Stimulated activated CD4-positive, alpha-beta T cell treated with anti-CD3 and anti-CD28 coated beads, Interleukin-12 subunit alpha, Interleukin-12 subunit beta, amount 100 ng/mL, for 24 hours (primary cell): ENCODE measurements at places on chromosomes 6 and 20.

- DNase-seq: peak; percentile 34
These were observed 158.2 kb downstream of the ZMYND8 start for GRCh38 chr20:47198254-47198671.

DNA sequence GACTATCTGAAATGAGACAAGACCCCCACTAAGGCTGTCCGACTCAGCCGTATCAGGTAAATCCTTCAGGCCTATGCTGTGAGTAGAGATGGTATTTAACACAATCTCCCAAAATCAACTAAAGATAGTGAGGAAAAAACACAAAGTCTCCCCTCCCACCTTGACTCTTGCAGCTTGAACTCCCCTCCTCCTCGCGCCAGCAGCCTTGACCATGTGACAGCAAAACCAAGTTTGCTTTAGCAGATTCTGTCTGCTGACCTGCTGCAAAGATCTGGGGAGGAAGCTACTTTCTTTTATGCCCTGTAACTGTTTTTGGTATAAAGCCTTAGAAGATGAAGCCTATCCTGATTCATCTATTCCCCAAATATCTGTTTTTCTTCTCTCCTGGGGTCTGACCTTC, 509.5 kb downstream of the CDH26 start:
- DNase-seq: no peak

- no peak for DNase-seq
These were observed 32.7 kb downstream of the CEBPB start for GRCh38 chr20:50223039-50224005.

DNA sequence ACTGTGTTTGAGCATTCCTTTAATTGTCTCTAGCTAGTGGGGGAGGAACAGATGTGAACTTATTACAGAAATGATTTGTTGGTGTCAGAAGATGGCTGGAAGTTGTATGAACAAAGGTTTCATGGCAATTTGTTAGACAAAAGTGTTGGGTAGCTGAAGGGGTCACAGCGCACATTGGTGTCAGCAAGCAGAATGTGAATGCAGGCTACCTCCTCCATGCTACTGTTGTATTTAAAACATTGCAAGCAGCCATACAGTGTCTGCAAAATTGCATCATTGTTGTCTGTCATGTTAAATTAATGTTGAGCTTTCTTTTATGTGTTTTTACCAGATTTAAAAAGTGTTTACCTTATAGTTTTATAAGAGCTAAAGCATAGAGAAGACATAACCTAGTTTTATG, 6.2 kb downstream of the LRRC1 start:
- DNase-seq: no peak

- DNase-seq: no peak
These were observed 31.5 kb downstream of the KDM1B start for GRCh38 chr6:18186540-18187250.

GRCh38 chr6:47992809-47993208, 118.2 kb downstream of the PTCHD4 start:
- DNase-seq: no peak

DNA sequence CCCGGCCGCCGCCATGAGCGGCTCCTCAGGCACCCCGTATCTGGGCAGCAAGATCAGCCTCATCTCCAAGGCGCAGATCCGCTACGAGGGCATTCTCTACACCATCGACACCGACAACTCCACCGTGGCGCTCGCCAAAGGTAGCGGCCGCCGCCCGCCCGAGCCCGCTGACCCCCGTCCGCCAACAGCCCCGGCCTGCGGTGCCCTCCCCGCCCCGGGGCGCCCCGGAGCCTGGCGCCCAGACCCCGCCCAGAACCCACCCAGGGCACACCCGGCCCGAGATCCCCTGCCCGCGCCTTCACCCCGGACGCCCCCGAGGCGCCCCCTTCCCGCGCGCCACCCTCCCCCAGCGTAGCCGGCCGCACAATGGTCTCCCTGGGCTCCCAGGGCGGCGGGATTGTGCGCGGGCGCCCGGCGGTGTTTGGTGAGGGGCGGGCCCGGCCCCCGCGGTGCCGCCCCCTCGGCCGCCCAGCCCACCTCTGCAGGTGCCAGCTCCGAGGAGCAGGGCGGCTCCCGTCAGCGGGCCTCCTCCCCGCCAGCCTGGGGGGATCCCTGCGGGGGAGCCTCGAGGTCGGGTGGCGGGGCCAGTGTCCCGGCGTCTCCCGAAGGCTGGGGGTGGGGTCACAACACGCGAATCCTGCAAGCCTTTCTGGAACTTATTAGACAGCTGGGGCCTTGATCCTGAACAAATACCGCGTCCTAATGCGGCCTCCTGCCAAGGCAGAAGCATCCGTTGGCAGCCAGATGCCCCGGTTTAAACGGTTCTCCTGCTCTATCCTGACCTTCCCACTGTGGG, 577 bp downstream of the LSM14B start:
- no peak for DNase-seq

DNA sequence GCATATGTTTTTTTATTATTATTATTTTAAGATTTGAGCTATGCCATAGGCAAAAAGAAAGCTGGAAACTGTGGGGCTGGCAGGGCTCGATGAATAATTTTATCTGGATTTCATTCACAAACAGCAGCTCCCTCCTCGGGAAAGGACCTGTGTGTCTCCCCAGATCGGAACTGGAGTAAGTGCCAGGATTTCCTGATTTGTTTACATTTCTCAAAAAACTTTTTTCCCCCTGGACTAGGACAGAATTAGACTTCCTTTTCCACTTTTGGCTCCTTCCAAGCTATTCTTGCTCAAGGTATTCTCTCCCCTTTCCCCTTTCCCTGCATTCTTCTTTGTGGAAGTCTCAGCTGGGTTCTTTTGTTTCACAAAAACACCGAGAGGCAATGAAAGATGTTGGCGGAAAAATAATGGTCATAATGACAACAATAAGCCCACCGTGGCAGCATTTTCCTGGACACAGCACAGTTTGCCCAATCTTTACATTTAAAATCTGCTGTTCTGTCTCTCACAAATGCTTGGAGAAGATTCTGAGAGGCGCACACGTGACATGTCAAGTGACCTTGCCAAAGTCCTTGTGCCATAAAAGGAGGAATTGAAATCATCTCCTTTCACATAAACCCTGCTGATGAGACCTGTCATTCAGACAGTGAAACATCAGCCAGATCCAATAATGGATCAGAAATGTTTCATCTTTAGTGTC, 85.8 kb upstream of the PREP start:
- DNase-seq: no peak

- DNase-seq: no peak
These were observed 27.9 kb upstream of the POPDC3 start for GRCh38 chr6:105207524-105208269.

- no peak for DNase-seq
These were observed 95.4 kb upstream of the CEP85L start for GRCh38 chr6:118746825-118747174.

DNA sequence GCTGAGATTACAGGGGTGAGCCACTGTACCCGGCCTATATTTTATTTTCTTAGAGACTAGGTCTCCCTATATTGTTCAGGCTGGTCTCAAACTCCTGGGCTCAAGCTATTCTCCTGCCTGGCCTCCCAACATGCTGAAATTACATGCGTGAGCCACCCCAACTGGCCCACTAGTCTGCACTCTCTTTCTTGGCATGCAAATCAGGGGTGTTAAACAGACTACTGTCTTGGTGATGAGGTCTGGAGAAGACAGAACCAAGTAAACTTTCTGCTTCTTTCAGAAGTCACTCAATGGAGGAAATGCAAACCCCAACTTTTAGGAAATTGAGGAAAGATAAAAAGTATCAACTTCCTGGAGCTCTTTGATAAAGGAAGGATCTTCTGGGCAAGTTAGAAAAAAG, 8.0 kb upstream of the TUBB2B start:
- DNase-seq: no peak

GRCh38 chr6:34145161-34146020, 496 bp downstream of the GRM4 start:
- peak; percentile 19 for DNase-seq

- no peak for DNase-seq
These were observed 40.3 kb downstream of the MAP3K5 start for GRCh38 chr6:136751991-136752390.

GRCh38 chr6:88825856-88826255, 137.6 kb downstream of the RNGTT start:
- DNase-seq: no peak

- DNase-seq: no peak
These were observed 38.7 kb downstream of the ZNF133 start for GRCh38 chr20:18326990-18327389.

- no peak for DNase-seq
These were observed at the start of gene NOL4L for GRCh38 chr20:32585011-32585585. TSS of gene NOL4L (minus strand) at chr20:32585333. CDS start at chr20:32584890, 443 bp downstream.

DNA sequence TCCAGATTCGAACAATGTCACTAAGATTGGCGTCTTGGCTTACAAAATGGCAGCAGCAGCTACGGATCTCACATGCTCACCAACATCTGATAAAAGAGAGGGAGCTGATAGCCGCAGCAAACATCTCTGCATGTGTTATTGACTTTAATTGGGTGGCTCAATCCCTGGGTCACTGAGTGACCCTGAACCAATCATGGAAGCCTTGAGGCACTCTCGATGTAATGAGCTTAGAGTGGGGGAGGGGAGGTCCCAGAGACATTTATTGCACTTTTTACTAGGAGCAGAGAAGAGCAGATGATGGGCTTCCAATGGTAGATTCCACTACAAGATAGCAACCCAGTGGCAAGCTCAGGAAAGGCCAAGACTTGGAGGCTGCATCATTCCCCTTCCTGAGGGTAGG, 238.7 kb downstream of the BMP7 start:
- DNase-seq: no peak

GRCh38 chr20:45950330-45950646, 15.8 kb downstream of the PCIF1 start:
- DNase-seq: no peak

- DNase-seq: no peak
These were observed 8.0 kb upstream of the RTF2 start for GRCh38 chr20:56460459-56460858.

- no peak for DNase-seq
These were observed 167.9 kb upstream of the MCHR2 start for GRCh38 chr6:100161782-100162365.

DNA sequence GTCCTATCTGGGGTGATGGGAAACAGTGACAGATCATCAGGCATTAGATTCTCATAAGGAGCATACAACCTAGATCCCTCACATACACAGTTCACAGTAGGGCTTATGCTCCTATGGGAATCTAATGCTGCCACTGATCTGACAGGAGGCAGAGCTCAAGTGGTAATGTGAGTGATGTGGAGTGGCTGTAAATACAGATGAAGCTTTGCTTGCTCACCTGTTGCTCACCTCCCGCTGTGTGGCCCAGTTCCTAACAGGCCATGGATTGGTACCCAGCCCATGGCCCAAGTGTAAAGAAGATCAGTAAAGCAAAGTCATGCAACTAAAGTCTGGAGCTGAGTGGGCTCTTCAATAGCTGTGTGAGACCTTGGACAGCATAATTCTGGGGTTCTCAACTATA, 65.9 kb downstream of the PKIB start:
- DNase-seq: no peak

DNA sequence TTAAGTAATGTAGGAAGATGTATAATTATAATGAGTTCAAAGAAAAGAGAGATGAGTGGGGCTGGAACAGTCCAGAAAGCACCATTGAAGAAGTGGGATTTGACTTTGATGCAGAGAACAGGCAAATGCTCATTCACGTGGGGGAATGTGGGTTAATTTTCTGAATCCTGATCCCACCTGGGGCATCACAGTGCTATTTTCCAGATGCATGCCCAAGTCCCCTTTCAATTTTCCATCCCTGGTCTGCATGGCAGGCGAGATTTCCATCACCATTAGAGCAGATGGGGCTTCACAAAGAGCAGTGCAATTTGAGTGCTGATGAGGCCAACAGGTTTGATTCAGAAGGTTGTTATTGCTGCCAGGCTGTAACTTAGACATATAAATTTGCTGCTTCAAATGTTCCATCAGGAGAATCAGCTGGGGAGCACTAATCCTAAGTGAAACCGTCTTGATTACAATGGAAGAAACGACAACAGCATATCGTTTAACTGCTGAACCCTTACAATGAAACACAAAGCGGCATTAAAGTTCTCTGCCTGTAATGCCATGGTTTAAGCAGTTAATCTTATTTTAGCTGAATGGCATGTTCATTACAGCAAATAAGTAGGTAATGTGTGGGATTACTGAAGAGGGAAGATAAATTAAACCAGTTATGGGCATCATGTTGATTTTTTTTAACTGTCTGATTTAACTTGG, 45.2 kb downstream of the OSTM1 start:
- no peak for DNase-seq

GRCh38 chr6:150418827-150419594, 50.2 kb downstream of the IYD start:
- DNase-seq: no peak

DNA sequence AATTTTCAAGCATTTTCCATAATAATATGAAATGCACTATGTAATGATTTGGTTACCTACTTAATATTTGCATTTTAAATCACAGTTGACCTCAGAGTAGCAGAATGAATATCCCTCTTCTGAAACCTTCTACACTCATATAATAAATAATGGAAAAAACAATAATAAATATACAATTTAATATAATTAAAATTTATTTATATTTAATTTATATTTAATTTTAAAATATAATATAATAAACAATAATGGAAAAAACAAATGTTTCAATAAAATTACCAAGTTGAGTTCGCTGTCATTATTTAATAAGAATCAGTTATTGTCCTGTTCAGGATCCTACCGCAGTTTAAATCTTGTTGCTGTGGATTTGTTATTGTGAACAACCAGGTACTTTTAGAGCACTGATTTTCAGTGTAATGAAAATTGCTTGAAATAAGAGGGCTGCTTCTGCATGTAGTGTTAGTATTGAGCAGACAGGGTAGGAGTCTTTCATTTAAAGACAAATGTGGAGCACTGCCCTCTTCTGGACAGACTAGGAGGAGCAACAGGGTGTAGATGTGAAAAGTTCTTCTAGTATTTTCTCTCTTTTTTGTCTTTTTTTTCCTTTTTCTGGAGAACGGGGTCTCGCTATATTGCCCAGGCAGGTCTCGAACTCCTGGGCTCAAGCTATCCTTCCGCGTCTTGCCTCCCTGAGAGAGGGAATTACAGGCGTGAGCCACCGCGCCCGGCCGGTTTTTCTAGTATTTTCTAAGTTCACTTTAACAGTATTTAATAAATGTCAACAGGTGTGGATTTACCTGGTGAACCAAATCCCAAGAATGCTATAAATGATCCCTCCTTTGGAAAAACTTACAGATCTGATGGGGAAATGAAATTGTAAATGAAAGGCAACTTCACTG, 13.6 kb downstream of the TRAPPC3L start:
- DNase-seq: peak; percentile 41

DNA sequence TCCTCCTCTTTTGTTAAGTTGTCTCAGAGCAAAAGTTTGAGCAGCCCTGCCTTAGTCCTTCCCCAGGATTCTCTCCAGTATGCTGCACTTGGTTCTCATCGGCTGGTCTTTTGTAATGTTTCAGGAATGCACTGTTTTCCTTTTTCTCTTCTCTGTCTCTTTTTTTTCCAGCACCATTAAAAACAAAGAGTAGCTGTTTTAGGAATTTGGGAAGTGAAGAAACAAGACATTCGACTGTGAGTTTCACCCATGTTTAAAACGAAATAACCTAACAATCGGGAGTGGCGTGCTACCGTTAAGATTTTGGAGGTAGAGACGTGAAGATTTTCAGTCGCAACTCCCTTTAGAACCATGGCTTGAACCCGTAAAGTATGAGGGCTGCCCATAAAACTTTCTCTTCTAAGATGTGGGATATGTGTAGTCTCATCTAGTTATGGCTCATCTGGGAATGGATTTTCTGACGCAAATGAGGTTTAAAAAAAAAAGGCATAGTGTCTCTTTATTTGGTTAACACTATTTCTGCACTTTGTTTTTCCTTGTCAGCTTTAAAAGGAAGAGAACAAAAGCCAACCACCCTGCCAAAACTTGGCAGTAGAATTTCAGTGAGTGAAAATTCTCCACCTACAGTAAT, 35.9 kb upstream of the RAB23 start:
- DNase-seq: no peak

- no peak for DNase-seq
These were observed 690.7 kb downstream of the DOK5 start for GRCh38 chr20:55166063-55166462.

- no peak for DNase-seq
These were observed 553.8 kb upstream of the JAG1 start for GRCh38 chr20:11227602-11228001.
